ENCODE measurements at places on chromosomes 1 and 21.
A peak's percentile ranks its signal among the peaks of the same experiment; 100 is the strongest.

GRCh38 chr1:17645068-17645911, 105.8 kb downstream of the ARHGEF10L start:
- DNase-seq: no peak

- no peak for DNase-seq
Measured at GRCh38 chr1:83950106-83950661, 48.7 kb downstream of the TTLL7 start.

DNA sequence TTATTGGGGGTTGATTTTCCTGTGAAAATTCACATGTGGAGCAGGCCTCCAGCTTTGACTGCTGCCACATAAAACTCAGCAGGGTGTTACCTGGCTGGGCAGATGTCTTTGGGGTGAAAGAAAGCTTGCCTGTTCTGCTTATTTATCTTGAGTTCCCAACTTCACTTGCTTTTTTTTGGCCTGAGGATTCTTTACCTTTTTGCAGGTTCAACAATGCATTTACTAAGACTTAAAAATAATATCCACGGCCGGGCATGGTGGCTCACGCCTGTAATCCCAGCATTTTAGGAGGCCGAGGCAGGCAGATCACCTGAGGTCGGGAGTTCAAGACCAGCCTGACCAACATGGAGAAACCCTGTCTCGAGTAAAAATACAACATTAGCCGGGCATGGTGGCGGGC, 509.1 kb downstream of the KIF26B start:
- no peak for DNase-seq

- DNase-seq: peak; percentile 25
Measured at GRCh38 chr1:207181847-207182246, 77.8 kb downstream of the C4BPA start.

GRCh38 chr21:33799378-33800090, 116.1 kb downstream of the ATP5PO start:
- DNase-seq: no peak

- DNase-seq: peak; percentile 82
Measured at GRCh38 chr1:154182344-154183045, 9.4 kb downstream of the TPM3 start.

- no peak for DNase-seq
Measured at GRCh38 chr1:211900441-211900840, 69.9 kb upstream of the LPGAT1 start.

DNA sequence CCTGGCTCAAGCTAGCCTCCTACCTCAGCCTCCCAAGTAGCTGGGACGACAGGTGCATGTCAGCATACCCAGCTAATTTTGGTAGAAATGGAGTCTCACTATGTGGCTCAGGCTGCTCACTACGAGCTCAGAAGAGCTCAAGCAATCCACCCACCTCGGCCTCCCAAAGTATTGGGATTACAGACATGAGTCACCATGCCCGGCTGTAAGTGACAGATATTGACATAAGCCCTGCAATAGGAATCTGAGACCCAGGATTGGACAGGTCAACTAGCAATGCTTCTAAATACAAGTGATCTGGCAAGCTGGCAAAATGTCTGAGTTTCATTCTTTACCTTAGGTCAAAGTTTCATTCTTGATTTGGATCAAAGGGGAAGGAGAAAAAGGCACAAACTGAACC, 40.5 kb upstream of the H6PD start:
- DNase-seq: no peak

- DNase-seq: peak; percentile 48
Measured at GRCh38 chr21:42198929-42199867, 19.7 kb upstream of the ABCG1 start.

- DNase-seq: no peak
Measured at GRCh38 chr1:208681878-208682663, 437.9 kb upstream of the PLXNA2 start.

GRCh38 chr1:81799939-81800694, 617 bp upstream of the ADGRL2 start:
- DNase-seq: peak; percentile 46

DNA sequence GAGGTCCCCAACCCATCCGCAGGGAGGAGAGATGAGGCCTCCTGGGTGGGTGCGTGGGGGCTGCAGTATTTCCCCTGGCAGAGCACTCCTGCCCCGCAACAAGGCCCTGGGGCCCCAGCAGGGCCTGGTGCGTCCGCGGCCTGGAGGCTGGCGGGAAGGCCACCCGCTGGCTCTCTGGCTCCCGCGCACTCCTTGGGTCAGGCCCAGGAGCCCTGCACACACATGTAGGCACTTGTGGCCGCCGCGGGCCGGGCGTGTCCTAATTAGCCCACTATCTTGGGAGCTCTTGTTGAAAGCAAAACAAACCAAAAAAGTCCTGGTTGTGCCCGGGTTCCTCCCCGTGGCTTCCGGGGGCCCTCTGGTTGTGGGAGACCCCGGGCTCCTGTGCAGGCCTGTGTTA, 49.7 kb upstream of the CCDC27 start:
- no peak for DNase-seq

DNA sequence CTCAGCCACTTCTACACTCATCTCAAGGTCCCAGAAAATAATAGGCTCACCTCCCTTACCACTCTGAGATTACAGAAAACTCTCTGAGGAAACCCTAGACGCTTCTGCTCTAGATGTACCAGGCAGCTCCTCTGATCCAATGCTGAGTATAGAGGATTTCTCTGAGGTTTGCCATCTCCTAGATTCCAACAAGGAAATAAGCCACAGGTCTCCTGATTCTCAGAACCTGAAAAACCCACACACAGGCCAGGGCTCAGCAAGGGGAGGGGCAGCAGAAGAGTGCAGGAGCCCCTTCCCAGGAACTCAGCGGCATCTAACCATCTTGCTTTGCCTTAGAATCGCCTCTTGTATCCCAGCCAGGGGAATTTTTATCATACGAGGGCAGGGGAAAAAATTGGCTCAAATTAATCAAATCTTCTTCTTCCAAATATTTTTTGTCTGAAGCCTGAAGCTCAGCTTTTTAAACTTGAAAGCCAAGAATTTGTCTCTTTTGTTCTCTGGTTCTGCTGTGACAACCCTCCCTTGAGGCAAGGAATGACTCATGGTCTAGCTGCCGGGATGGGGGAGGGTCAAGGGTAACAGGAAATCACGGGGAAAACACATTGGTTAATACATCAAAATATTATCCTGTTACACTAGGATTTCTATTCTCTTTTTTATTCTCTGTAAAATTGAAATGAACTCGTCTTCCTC, 30.8 kb downstream of the GORAB start:
- DNase-seq: peak; percentile 85

DNA sequence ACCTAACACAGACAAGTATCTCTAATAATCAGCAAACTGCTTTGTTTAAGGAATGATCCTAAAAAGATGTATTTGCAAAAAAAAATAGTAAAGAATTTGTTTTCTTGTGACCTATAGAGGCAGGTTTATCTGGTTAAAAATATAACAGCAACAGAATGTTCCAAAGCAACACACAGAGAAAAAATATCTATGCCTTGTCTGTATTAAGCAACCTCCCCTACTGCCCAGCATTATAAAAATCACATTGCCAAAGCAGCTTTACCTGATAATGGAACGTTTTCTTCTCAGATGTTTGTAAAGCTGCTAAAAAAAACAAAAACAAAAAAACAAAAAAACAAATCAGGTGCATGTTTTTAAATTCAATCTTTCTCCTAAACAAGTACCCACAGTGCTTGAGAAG, 24.7 kb downstream of the PALMD start:
- DNase-seq: no peak

- DNase-seq: no peak
Measured at GRCh38 chr1:240151136-240151735, 59.6 kb downstream of the FMN2 start.

- DNase-seq: peak; percentile 46
Measured at GRCh38 chr1:229342656-229343569, at the start of gene CCSAP. TSS of gene CCSAP (minus strand) at chr1:229343047. CDS start at chr1:229342465, 582 bp downstream.

DNA sequence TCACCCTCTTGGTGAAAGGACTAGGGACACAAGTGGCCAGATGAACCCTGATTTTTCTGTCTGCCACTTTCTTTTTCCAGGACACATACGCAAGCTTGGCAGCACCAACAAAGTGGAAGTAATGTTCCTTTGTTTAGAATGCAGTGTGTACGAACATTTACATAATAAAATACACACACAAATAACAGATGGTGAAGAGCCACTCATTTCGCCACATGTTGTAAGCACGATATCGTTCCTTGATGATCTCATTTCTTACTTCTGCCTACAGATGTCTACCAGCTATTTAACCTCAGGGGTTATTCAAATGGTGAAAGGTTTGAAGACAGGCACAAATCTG, 670.2 kb upstream of the CXADR start:
- DNase-seq: peak; percentile 4

- DNase-seq: no peak
Measured at GRCh38 chr1:113192242-113192641, 119.2 kb downstream of the LRIG2 start.

GRCh38 chr1:12314333-12314903, 84.6 kb downstream of the VPS13D start:
- peak; percentile 41 for DNase-seq

DNA sequence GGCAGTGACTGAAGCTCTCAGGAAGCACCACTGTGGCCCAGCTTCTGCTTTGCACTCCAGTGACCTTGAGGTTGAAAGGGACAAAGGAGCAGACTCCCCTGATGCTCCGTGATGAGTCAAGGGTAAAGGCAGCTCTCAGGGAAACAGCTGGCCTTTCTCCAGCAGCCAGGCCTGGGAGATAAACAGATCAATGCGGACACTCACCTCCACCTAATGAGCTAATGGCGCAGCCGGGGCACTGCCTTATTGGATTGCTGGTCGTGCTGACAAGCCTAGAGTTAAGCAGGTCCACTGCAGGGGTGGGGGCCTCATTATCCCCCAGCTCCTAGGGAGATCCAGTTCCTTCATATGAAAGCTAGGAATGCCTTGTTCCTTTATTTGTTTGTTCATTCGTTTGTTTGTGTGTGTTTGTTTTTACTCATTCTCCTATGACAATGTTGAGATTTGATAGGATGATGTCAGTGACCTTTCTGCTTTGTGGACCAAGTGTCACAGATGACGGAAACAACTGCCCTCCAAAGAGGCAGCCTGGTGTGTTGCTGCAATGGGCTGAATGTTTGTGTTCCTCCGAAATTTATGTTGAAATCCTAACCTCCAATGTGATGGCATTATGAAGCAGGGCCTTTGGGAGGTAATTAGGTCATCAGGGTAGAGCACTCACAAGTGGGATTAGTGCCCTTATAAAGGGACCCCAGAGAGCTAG, 141.4 kb upstream of the BEND5 start:
- DNase-seq: no peak

- no peak for DNase-seq
Measured at GRCh38 chr21:43921979-43922945, 57.2 kb downstream of the AGPAT3 start.

DNA sequence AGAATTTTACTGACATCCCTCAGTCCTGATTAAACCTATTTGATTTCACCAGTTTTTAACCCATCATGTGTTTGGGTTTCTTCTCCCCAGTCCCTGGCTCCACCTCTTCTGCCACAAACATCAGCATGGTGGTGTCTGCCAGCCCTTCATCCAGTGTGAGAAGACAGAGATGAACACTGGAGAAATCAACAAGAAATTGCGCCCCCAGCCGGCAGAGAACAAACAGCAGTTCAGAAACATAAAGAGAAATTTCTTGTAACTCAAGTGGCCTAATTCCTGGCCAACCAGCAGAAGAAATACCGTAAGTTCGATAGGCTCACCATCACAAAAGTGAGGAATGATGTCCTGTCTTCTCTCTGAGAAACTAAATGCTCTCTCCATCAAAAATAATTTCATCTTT, 18.3 kb downstream of the S100A11 start:
- DNase-seq: no peak

DNA sequence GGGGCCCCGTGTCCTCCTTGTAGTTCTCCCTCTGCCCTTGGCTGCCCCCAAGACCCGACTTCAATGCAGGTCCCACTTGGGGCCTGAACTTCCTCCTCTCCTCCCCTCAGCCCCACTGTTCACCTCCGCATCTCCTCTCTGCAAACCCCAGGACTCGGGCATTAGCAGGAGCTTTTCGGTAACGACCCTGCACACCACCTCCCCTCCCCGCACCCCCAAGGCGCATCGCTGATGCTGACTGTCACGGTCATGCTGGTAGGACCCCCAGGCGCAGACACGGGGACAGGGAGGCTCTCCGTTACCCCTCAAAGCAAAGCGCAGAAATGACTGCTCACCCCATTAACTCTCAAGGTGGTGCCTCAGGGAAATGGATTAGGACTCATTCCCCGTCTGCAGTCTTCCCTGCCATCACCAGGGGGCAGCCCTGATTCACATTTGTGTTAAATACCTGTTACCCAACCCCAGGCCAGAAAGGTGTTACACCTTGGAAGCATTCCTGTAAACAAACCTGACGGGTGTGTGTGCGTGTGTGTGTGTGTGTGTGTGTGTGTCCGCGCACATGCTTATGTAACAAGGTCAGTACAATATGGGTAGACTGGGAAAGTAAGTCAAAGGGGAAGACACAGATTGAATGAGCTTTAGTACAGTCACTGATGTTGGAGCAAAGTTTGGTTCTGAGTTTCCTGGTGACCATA, 6.4 kb upstream of the GUCA2B start:
- peak; percentile 13 for DNase-seq

GRCh38 chr1:179754041-179754624, 11.0 kb downstream of the FAM163A start:
- DNase-seq: peak; percentile 65

GRCh38 chr1:116115476-116116439, 4.6 kb downstream of the MAB21L3 start:
- peak; percentile 97 for DNase-seq

- DNase-seq: no peak
Measured at GRCh38 chr1:217322834-217323233, 308.1 kb downstream of the GPATCH2 start.

All from HCEC 1CT (cell line).